Hematopoietic multipotent progenitor cell treated with erythropoietin and hydrocortisone succinate and interleukin-3 and kit ligand, for 15 days (in vitro differentiated cells): ENCODE measurements at places on chromosomes 12 and 14.

DNA sequence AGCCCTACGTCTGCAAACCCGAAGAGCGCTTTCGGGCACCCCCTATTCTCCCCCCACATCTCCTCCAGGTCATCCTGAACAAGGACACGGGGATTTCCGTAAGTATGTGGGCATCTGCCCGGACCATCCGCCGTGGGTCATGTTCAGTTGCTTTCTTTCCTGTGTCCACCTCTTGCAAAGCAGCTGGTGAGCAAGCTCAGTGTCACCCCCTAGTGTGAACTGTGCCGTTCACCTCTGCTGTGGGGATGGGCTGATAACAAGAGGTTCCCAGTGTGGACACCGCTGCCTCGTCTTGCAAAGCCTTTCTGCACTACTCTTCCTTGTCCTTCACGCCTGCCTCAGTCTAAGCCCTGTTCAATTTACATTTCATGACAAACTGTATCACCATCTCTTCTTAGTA, 8.6 kb downstream of the PRKAB1 start:
- no peak for DNase-seq

GRCh38 chr12:57454566-57455373, at the start of gene INHBE:
Gene INHBE (plus strand): TSS chr12:57455307. CDS start chr12:57455537, 230 bp downstream.
- no peak for DNase-seq

DNA sequence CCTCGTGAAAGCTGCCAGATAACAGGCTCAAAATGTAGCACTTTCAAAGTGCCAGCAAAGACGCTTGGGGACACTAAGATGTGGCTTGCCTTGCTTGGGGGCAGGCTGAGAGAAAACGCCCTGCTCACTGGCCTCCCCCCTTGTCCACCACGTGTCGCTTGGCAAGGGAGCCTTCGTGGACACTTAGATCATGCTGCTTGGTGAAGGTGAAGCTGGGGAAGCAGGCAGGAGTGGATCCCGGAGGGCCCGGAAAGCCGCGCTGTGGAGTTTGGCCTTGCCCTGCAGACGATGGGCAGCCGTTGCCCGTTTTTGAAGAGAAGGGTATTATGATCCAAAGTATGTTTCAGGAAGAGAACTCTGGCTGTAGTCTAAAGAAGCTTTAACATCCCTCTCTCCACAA, 53.4 kb upstream of the BDKRB2 start:
- DNase-seq, result no peak

GRCh38 chr12:2290516-2291065, 237.8 kb downstream of the CACNA1C start:
- DNase-seq, result no peak

DNA sequence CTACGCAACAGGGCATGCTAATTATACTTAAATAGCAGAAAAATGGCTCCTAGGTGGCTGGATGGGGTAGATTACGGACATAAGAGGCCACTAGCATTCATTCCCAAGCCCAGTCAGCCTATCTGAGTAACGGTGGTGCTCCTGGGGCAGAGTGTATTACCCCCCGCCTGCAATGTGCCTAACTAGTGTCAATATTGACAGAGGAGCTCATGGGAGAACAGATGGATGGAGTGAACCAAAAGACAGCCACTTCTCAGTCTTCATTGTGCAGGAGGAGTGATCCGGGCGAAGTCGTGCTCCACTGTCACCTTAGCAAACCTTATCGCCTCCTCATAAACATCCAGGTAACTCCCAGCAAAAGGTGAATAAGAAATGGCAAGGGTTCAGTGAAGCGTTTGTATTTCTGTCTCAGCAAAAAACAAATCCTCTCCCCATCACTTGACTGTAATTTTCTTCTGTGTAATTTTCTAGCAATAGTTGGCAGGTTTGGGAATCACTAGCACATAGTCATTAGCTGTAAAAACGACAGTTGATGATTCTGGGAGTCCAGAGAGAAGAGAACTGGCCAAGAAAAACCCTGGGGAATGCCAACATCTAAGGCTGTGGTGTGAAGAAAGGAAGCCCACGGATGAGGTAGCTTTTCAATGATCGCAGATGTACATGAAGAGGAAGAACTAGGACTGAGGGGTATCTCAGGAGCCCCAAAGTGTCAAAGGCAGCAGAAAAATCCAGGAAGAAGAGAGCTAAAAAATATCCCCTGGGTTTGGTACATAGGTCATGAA, 126.6 kb upstream of the BCL2L14 start:
- DNase-seq, result no peak

DNA sequence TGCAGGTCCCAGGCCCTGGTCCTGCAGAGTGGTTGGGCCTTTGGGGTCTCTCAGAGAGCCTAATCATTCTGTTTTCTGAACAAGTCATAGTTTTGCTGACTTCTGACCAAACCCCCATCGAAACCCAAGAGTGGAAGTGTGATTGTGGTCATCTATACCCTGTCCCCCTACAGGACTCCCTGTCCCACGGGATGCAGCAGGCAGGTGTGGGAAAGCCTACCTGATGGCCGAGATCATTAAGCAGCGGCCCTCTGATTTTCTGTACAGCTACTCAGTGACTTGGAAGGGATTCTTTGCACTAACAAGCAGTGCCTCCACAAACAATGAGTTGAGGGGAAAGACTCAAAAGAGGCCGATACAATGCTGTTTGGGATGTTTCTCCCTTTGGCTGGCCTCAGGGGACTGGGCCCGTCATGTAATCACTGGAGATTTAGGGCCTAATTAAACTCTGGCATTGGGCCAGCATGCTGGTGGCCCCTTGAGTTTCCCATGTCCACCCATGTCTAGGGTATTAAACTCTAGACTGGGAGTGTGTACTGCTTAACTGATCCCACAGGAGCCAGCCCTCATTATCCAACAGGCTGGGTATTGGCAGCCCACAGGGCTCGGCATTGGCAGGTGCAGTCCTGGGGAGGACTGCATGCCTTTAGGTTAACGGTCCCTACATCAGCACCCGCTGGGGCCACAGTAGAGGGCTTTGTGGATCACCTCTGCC, 192.8 kb downstream of the ZFP36L1 start:
- no peak for DNase-seq

GRCh38 chr12:87991483-87991882, 37.7 kb downstream of the C12orf50 start:
- DNase-seq, result no peak

- no peak for DNase-seq
These were observed 7.8 kb downstream of the LHX5 start for GRCh38 chr12:113463746-113464451.

DNA sequence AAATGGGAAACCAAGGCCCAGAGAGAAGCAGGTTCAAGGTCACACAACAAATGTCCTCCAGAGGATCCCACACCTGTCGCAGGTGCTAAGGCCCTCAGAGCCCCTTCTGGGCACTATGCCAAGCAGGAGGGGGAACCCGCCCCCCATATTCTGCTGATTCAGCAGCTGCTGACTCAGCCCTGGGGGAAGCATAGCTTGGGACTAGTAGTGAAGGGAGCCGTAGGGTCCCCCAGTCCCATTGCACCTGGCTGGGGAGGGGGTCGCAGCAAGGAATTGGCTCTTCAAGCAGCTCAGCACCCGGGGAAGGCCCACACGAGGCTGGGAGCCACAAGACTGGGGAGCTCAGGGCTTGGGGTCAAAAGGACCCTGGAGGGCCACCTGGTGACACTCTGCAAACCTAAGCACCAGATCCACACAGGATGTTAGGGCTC, 1.0 kb downstream of the RASAL1 start:
- DNase-seq, result no peak

GRCh38 chr14:72801381-72801812, 92.5 kb downstream of the DPF3 start:
- no peak for DNase-seq

- DNase-seq, result no peak
These were observed 121.1 kb downstream of the PLXNC1 start for GRCh38 chr12:94269316-94269999.

DNA sequence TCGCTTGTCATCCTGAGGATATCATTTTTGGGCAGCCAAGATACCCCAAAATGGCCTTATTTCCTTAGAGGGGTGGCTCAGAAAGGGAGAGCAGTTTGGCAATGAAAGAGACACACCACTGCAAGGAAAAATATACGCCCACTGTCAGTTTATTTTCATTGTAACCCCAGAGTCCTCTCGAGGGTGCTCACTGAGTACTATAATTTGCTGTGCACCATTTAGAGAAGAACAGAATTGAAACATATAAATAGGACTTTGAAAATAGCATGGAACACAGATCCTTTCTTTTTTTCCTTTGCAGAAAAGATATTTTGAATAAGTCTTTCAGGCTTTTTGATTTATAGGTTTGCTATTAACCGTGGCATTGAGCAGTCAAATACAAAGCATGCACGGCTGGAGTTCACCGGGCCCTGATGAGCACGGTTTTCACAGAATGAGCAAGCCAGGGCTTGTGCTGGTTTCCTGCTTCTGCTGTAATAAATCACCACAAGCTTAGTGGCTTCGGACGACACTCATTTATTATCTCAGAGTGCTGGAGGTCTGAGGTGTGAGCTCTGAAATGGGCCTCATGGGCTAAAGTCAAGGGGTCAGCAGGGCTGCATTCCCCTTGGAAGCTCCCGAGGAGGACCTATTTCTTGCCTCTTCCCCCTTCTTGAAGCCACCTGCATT, 152.3 kb downstream of the ZNF664 start:
- DNase-seq, result no peak

- DNase-seq, result no peak
These were observed 78.7 kb downstream of the PPM1A start for GRCh38 chr14:60327447-60328331.
